H7 (cell line): ENCODE measurements at places on chromosomes 5 and 9.

- peak; percentile 74 for DNase-seq
Observed at GRCh38 chr5:181114844-181115778, 15.9 kb downstream of the OR2V1 start.

- no peak for DNase-seq
Observed at GRCh38 chr9:35748242-35748857, 678 bp downstream of the GBA2 start.

DNA sequence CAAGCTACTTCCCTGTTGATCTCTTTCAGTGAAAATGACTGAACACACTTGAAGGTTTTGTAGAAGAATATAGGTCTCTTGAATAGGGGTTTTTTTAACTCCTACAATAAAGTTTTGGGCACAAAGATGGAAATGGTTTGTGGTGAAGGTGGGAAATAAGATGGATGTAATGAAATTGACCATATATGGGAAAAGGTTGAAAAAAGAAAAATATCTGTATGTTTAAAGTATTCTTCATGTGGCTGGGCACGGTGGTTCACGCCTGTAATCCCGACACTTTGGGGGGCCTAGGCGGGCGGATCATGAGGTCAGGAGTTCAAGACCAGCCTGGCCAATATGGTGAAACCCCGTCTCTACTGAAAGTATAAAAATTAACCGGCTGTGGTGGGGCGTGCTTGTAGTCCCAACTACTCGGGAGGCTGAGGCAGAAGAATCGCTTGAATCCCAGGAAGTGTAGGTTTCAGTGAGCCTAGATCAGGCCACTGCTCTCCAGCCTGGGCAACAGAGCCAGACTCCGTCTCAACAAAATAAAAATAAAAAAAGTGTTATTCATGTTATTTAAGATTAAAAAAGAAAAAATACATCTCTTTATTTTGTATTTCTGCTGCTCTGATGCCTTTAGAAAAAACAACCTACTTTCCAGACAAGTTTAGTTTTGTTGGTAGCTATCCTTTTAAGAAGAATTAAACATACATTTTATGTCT is 2.2 kb downstream of the RBM27 start:
- no peak for DNase-seq

DNA sequence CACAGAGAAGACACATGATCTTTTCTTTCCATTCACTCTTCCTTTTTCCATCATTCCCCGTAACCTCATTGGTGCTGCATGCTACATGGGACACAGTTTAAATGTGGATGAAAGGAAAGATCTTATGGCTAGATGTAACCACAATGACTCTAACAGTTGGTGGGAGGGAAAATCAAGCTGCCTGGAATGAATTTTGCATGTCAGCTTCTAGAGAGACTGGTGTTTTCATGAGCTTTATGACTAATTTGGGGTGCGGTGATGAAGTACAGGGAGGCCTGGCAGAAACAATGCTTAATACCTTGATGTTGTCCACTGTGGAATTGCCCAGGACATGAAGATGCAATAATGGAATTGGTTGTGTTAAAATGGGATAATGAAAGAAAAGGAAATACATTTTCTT is 55.9 kb upstream of the MYO10 start:
- no peak for DNase-seq

- DNase-seq: no peak
Observed at GRCh38 chr5:40405996-40406740, 273.5 kb upstream of the PTGER4 start.

DNA sequence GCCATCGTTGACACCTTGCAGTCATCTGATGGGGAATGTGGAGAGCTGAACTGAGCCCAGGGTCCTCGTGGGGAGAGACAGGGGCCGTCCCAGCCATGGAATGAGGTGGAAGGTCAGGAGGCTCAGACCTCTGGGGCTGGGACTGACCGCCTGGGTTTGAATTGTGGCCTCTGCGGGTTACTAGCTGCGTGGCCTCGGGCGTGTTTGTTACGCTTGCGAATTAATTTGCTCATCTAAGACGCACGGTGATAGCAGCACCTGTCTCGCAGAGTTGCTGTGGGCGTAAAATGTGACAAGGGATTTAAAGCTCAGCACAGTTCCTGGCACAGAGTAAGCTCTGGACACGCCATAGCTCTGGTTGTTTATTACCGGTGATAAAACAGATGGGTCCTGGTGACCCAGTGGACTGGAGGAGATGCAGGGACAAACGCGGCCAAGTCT is 19.4 kb upstream of the DAB2IP start:
- no peak for DNase-seq

DNA sequence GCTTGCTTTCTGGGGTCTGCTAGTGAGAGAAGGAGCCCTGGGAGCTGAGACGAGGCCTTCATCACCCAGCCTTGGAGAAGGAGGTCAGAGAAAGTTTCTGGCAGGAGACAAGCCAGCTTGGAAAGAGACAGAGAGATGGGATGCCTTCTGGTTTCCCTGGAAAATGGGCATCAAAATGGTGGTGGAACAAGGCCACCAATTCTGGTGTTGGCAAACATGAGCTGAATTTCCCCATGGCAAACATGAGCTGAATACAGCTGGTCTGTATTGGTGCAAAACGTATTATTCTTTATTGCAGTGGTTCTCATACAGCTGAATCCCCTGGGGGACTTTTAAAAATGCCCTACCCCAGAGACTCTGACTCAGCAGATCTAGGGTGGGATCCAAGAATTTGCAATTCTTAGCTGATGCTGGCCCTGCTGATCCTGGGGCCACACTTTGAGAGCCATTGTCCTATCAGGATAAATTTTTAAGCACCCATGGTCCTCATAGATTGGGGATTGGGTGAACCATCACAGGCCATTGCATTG is 39.1 kb upstream of the S1PR3 start:
- no peak for DNase-seq

DNA sequence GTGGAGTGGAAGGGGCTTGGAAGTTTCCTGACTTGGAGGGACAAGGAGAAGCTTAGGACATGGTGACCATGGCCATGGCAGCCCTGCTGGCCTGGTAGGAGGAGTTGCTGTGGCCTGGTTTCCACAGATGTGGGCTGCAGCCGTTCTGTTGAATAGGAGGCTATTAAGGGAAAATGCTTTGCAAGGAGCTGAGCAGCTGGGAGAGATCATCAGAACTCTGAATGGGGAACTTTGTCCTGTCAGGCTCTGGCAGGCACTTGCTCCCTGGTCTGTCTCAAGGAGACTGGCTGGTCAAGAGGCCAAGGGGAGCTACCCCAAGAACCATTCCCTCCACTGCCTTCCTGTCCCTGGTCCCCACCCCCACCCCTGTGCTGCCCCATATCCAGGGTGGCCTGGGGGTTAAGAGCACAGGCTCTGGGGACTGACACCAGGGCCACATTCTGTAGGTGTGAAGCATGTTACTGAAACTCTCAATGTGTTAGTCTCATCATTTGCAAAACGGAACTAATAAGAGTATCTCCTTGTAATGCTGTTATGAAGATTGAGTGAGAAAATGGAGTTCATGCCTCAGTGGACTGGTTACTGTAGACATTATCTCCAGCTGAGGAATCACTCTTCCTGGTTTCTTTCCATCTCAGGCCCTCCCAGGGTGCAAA is 84.0 kb upstream of the ARAP3 start:
- no peak for DNase-seq

DNA sequence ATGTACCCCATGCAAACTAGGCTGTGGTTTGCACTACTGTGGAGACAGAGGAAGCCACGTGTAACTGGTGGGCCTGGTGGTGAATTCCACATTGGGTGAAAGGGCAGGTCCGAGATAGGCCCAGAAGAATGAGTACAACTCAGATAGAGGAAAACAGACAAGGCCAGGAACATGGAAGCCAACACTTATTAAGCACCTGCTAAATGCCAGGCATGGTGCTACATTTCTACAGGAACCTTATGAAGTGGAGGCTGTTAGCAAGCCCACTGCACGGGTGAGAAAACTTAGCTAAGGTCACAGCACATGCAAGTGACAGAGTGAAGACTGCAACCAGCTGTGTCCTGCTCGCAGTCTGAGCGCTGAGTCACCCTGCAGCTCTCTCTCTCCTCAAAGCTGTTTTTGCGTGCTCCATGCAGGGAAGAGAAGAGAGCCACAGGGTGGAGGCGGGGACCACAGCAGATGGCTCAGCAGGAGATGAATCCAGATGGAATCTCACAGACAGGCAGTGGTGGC is 65.5 kb upstream of the SPTLC1 start:
- DNase-seq: peak; percentile 16

DNA sequence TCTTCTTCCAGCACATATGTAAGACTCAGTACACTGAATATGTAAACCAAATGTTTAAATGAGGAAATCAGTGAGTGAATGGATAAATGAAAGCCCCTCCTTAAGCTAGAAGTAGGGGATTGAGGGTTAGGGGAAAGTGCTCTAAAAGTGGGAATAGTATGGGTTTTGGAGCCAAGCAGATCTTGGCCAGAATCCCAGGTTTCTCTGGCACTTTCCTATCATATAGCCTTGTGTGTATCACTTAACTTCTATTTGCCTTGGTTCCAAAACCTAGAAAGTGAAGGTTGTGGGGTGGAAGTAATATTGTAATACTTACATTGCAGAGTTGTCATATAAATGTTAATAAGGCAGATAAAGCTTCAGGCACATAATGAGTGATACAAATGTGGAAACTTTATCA is 45.0 kb upstream of the SV2C start:
- DNase-seq: no peak

DNA sequence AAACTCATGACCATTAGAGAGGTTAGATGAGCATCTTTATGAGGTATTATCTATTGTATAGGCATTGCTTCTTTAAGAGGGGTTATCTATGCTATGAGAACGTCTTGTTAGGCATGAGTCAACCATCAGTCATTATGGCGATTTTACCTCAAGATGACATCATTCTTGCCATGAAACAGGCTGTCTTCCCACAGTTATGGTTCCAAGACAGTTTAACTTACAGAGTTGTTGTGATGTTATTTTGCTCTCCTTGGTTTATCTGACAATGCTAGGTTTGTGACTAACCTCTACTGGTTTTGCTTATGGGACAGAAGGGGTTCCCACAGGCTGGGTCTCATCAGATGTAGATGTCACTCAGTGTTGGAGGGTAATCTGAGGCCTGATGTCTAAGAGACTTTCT is 1864.7 kb upstream of the ACO1 start:
- no peak for DNase-seq

DNA sequence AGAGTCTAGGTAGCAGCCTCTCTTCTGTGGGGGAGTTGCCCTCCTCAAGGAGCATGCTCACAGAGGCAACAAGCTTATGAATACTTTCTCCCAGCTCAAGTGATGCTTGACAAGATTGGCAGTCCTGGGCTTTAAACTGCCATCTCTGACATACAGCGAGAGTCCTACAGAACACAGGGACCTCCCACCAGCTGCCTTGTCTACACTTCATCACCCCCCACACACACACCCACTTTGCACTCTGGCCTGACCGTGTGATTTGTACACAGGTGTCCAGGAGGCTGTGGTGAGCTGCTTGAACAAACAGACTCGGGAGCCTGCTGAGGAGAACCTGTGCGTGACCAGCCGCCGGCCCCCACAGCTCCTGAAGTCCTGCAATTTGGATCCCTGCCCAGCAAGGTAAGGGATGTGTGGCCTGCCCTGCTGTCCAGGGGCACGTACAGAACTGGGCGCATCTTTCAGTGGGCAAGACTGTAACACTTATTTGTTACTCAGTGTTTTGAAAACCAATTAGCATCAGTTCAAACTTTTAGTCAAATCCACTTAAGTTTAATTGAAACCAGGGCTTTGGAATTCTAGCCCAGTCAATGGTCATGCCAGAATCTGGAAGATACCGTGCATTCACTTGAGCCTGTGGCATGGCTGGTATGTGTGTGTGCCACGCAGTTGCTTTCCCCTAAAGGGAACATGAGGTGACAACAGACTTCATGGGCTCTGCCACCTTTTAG is 247.5 kb downstream of the ADAMTSL1 start:
- DNase-seq: no peak

DNA sequence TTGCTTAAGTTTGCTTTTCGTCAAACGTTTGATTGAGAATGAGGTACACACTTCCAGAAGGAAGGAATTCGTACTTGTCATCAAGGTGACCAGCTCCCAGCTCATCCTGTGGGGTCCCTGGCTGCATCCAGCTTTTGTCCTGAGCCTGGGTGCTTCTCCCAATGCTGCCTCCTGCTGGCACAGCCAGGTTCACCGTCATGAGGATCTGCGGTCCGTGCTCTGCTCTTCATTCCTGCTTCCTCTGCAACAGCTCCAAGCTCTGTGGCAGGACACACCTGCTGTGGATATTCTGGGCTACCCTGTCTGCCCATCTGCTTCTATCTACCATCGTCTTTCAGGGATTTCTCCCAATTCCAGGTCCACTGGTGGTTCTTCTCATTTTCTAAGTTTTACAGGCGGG is 13.3 kb upstream of the UBE2QL1 start:
- DNase-seq: peak; percentile 78

DNA sequence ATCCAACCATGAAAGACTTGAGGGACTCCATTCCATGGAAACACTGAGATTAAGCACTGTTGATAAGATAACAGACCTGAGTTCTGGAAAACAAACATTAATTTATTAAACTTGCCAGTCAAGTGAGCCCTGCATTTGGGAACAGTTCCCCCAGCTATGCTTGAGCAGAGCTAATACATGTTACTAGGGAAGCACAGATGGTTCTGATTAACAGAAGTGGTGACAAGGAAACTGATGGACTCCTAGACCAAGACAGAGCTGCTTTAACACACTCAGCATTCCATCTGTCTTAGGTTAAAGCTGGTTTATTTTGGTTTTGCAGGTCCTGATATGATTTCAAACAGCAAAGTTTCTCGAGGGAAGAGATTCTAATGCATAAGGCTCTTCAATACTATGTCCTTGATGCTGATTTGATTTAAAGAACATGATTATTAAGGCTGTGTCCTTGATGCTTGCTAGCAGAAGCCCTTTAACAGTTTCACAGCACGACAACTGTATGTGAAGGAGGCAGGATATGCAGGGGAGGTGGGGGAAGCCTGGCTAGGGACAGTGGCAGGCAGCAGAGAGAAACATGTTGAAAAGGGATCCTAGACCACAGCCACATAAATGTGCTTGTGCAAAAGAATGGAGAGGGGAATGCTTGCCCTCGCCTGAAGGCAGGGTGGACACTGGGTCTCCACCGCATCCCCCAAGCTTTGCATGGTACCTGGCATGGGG is 66.2 kb downstream of the ACTBL2 start:
- no peak for DNase-seq

- no peak for DNase-seq
Observed at GRCh38 chr5:111079846-111080245, 8.3 kb downstream of the TSLP start.

- no peak for DNase-seq
Observed at GRCh38 chr9:75039009-75039408, 10.9 kb upstream of the CARNMT1 start.

DNA sequence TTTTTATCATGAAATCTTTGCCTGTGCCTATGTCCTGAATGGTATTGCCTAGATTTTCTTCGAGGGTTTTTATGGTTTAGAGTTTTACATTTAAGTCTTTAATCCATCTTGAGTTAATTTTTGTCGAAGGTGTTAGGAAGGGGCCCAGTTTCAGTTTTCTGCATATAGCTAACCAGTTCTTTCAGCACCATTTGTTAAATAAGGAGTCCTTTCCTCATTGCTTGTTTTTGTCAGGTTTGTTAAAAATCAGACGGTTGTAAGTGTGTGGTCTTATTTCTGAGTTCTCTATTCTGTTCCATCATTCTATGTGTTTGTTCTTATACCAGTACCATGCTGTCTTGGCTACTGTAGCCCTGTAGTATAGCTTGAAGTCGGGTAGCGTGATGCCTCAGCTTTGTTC is 55.9 kb downstream of the YTHDC2 start:
- DNase-seq: no peak
